ENCODE measurements at places on chromosomes 1 and 21.
A peak's percentile ranks its signal among the peaks of the same experiment; 100 is the strongest.

DNA sequence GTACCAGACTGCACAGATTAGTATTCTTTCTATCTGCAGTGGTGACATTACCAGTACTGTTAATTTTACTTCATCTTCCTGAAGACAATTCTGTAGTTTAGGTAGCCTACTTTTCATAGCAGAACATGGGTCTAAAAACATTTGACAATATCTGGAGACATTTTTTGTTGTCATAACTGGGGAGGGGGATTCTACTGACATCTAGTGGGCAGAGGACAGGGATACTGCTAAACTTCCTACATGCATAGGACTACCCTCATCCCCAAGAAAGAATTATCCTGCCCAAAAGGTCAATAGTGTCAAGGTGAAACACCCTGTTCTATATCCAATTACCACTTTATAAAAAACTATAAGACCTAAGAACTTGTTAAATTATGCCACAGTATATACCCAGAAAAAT, 3.4 kb upstream of the ARHGAP29 start:
- no peak overlapping the region for H3K4me3 ChIP-seq
- DNase-seq, result no peak
- peaks cover 4% of the 10 kb centered on the region for H3K36me3 ChIP-seq
- peaks cover 88% of the 10 kb centered on the region for H3K27me3 ChIP-seq

DNA sequence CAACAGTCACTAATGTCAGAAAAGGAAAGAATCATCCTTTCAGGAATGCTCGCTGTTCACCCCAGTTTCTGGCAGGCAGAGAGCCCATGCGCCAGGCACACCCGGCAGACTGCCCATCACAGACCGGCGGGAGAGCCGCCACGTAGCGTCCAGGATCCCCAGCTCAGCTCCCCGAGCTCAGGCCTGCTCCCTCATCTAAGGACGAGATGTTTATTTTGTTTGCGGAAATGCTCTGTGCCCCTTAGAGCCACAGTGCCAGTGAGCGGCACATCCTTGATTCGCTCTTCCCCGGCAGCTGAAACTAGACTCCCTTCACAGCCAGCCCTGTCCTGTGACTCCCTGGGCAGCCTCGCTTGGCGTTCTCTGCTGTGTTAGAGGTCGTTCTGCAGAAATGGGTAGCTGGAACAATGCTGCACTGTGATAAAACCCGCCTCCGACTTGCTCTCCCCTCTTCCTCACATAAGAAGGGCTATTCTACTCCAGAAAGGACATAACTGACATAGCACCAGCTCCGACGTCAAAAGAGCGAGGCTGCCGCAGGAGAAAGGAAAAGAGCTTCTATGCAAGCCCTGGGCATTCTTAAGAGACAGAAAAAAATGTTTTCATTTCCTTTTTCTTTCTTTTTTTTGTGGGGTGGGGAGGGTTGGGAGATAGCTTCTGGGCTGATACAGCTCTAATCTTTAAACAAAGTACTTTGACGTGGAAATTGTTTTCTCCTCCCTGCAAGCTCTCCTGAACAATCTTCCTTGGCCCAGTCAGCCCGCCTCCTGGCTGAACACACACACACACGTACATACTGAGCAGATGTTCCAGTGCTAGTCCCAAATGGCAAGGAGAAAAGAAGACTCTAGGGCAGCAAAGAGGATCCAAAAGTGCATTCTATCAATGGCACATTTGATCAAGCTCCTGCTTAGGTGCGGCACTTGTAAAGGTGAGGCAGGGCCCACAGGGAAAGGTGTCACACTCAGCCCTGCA, 37.2 kb downstream of the MRAP start:
- no peak overlapping the region for H3K27ac ChIP-seq
- H3K36me3 ChIP-seq, result peaks cover 63% of the 10 kb centered on the region
- no peak for DNase-seq
- H3K4me1 ChIP-seq, result peaks cover 5% of the 10 kb centered on the region

- H3K36me3 ChIP-seq, result no peaks in the 10 kb centered on the region
- peaks cover 38% of the 10 kb centered on the region for H3K27me3 ChIP-seq
- H3K27ac ChIP-seq, result no peak overlapping the region
- DNase-seq, result no peak
Measured at GRCh38 chr1:65247419-65248359, 61.7 kb upstream of the DNAJC6 start.

DNA sequence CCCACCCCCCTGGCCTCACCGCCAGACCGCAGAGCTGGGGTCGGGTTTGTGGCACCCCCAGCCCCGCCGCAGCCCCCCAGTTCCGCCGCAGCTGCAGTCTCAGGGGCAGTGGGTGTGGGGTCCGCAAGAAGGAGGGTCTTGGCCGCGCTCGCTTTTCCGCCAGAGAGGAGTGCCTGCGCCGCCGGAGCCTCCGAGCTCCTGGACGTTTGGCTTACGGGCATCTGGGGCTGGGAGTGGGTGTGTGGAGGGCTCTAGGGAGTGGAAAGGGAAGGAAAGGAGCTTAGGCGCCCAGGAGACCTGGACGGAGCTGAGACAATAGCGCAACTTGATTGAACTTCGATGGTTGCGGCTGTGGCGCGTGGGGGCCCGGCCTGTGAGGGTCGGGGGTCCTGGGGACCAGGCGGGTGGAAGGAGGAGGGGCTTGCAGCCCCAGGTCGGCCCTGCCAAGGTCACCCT, 88.8 kb upstream of the IPO9 start:
- DNase-seq, result no peak
- no peak overlapping the region for H3K27ac ChIP-seq
- peak overlapping the region; percentile 83 for H3K4me3 ChIP-seq
- H3K36me3 ChIP-seq, result no peaks in the 10 kb centered on the region
- peaks cover 12% of the 10 kb centered on the region for H3K4me1 ChIP-seq
- H3K27me3 ChIP-seq, result peaks cover 6% of the 10 kb centered on the region

DNA sequence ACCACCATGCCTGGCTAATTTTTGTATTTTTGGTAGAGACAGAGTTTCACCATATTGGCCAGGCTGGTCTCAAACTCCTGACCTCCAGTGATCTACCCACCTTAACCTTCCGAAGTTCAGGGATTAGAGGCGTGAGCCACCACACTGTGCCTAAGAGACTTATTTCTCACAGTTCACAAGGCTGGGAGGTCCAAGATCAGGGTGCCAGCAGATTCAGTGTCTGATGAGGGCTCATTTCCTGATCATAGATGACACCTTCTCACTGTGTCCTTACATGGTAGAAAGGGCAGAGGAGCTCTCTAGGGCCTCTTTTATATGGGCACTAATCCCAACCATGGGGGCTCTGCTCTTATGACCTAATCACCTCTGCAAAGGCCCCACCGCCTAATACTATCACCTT, 58.8 kb downstream of the ARHGEF10L start:
- no peak for DNase-seq
- no peaks in the 10 kb centered on the region for H3K4me1 ChIP-seq
- no peak overlapping the region for H3K27ac ChIP-seq
- no peak overlapping the region for H3K4me3 ChIP-seq
- peaks cover 8% of the 10 kb centered on the region for H3K27me3 ChIP-seq

- H3K27ac ChIP-seq, result peak overlapping the region; percentile 31
- no peak overlapping the region for H3K4me3 ChIP-seq
- no peak for DNase-seq
- H3K36me3 ChIP-seq, result no peaks in the 10 kb centered on the region
Measured at GRCh38 chr21:36608897-36609225, 90.1 kb upstream of the SIM2 start.

- H3K4me1 ChIP-seq, result peaks cover 18% of the 10 kb centered on the region
- no peak overlapping the region for H3K4me3 ChIP-seq
- H3K27me3 ChIP-seq, result no peaks in the 10 kb centered on the region
- DNase-seq, result no peak
- no peak overlapping the region for H3K27ac ChIP-seq
Measured at GRCh38 chr1:231027971-231028370, 12.1 kb downstream of the FAM89A start.

- H3K36me3 ChIP-seq, result peaks cover 17% of the 10 kb centered on the region
- H3K4me3 ChIP-seq, result no peak overlapping the region
- peak overlapping the region; percentile 55 for H3K27ac ChIP-seq
- DNase-seq, result no peak
- no peaks in the 10 kb centered on the region for H3K27me3 ChIP-seq
Measured at GRCh38 chr21:44021064-44021463, 9.0 kb downstream of the TRAPPC10 start.

DNA sequence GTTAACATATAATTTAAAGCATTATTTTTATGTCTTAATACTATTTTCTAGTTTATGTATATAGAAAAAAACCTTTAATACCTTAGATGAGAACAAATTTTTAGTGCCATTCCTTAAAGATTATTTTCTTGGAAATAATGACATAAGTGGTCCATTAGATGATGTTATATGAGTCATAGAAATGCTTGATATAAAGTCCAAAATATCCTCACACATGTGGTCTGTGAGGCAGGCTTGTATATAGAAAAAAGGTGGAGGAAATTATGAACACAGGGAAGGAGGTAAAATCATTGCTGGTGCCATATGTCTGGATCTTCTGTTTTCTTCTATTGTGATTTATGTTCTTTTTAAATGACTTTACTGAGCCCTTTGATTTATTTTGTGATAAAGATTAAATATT, 79.3 kb downstream of the MAP3K7CL start:
- no peaks in the 10 kb centered on the region for H3K36me3 ChIP-seq
- H3K4me1 ChIP-seq, result peaks cover 13% of the 10 kb centered on the region
- no peak for DNase-seq

Measured in activated naive CD8-positive, alpha-beta T cell treated with anti-CD3 and anti-CD28 coated beads for 36 hours (primary cell).